Jurkat, Clone E6-1 (cell line): ENCODE measurements at places on chromosomes 1 and 21.

GRCh38 chr1:153763365-153764225 lies 11.6 kb upstream of the SLC27A3 start:
- no peak for DNase-seq

- DNase-seq, result no peak
These were observed 14.8 kb upstream of the GPR88 start for GRCh38 chr1:100523038-100523652.

- DNase-seq, result no peak
These were observed 27.1 kb downstream of the ACTA1 start for GRCh38 chr1:229406798-229407197.

- DNase-seq, result no peak
These were observed 5.6 kb upstream of the PLCH2 start for GRCh38 chr1:2470290-2471158.

- no peak for DNase-seq
These were observed 108.1 kb upstream of the BACE2 start for GRCh38 chr21:41059871-41060270.

DNA sequence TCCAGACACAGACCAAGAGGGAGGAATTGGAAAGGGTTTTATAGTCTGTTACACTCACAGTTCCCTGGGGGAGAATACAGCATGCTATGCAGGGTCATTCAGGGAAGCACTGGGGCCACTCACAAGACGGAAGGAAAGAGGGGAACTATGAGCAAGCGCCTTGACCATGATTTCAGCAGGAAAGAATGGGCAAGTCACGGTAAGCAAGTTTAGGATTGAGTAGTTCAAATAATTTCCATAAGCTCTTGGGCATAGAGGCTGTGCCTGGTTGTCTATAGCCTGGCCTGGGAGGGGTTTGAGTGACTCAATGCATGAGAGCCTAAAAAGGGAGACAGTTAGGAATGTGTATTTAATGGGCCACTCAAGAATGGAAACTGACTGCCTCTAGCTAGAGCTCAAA lies 176.7 kb downstream of the TTLL7 start:
- DNase-seq, result no peak

GRCh38 chr1:222031318-222031717 lies 289.4 kb upstream of the DUSP10 start:
- no peak for DNase-seq

- DNase-seq, result no peak
These were observed 33.2 kb downstream of the OTUD7B start for GRCh38 chr1:149977345-149977744.

DNA sequence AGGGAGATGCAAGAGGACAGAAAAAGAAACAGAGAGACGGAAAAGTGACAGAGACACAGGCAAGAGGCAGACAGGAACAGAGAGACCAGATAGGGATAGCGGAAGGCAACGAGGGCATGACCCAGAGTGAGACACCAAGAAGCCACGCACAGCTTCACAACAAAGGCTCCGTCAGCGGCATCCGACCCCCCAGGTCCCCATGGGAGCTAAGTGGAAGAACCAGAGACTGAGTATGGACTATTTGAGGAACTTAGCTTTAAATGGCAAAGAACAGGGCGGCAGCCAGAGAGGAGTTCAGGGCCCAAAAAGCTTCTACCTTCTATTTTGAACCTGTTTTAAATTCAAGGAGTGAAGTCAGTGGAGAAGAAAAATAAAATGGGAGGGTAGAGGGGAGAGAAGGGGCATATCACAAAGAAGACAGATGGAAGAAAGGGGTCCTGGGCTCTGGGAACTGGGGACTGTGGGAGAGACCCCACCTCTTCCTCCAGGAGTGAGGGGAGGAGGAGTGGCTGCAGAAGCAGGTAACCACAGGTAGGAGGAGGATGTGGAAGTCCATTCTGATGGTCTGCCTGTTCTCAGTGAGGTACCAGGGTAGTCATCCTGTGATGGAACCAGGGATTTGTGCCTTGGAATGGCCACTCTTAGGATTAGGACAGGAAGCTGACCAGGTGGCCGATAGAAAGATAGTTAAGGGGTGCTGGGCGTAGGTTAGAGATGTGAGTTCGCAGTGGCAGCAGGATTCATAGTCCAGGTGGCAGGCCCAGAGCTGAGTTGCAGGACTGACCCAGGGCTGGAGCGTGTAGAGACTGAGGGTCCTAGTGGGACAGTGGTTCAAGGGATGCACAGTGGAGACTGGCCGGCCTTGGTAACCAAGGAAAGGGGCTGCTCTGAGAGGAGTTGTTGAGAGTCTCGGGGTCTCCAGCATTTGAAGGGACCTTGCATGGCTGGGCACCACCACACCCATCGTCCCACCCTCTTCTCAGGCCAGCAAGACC lies 37.7 kb downstream of the CSMD2 start:
- DNase-seq, result no peak

DNA sequence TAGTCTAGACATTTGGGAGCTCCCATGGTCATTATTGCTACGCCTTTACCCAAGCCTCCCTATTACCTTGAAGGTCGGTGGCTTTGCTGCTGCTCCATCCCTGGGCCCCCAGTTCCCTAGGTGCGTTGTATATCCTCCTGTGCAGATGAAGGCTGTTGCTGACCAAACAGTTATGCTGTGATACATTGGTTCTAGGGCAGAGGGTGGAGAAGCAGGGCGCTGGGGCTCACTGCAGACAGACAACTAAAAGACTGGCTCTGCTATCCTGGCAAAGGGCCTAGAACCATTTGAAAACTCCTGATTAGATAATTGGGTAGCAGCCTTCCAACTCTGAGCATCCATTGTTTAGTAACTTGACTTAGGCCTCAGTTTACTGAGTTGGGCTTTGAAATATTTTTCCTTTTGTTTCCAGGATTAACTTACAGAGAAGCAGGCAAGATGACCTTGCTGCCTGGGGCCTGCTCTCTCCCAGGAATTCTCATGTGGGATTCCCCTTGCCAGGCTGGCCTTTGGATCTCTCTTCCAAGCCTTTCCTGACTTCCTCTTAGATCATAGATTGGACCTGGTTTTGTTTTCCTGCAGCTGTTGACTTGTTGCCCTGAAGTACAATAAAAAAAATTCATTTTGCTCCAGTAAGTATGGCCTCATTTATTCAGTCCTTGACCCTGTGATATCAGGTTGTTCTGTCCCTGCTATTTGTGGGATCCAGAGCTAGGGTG lies 15.5 kb downstream of the CHI3L2 start:
- DNase-seq, result no peak
